Memory B cell (primary cell): ENCODE measurements at places on chromosomes 6 and 20.

GRCh38 chr6:87794922-87795885 is 93.2 kb upstream of the AKIRIN2 start:
- H3K4me3 ChIP-seq = peak overlapping the region; percentile 39
- H3K36me3 ChIP-seq = no peaks in the 10 kb centered on the region
- H3K27me3 ChIP-seq = no peaks in the 10 kb centered on the region
- DNase-seq = no peak
- H3K27ac ChIP-seq = no peak overlapping the region

- DNase-seq = no peak
- H3K4me1 ChIP-seq = peaks cover 19% of the 10 kb centered on the region
- no peak overlapping the region for H3K4me3 ChIP-seq
- H3K36me3 ChIP-seq = peaks cover 32% of the 10 kb centered on the region
These were observed 9.5 kb downstream of the TNFAIP3 start for GRCh38 chr6:137876547-137876946.

DNA sequence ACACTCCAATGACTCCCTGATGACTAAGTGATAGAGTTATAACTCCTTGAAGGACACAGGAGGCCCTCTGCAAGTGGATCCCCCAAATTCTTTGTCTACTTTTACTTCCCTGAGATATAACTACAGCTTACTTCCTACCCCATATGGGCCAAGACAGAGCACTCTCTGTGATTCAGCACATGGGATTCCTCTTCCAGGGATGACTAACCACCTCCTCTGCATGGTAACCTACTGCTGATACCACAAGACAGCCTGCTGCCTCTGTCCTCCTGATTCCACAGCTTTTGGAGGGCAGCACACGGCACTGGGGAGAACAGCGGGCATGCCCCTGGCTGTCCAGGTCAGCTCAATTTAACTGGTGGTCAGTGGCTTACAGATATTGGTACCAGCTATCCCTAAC is 675.7 kb upstream of the AGPAT4 start:
- DNase-seq = no peak
- H3K27ac ChIP-seq = no peak overlapping the region
- no peak overlapping the region for H3K4me3 ChIP-seq
- H3K4me1 ChIP-seq = no peaks in the 10 kb centered on the region
- H3K36me3 ChIP-seq = peaks cover 4% of the 10 kb centered on the region
- no peaks in the 10 kb centered on the region for H3K27me3 ChIP-seq

DNA sequence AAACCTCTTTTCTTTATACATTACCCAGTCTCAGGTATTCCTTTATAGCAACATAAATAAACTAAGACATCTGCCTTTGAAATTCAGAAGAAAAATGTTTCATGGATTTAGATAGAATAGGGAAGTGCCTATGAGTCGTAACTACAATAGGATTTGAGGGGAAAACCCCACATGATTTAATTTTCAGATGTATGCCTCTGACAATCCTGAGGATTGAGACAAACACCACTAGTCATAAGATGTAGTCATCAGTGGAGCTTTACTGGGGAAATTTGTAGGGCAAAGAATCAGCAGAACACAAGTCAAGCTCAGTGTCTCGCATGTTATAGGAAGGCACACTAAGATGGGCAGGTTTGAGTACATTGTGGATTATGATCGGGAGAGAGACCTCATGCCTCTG is 566.4 kb downstream of the BMP2 start:
- H3K27ac ChIP-seq = no peak overlapping the region
- no peak overlapping the region for H3K4me3 ChIP-seq
- no peaks in the 10 kb centered on the region for H3K27me3 ChIP-seq
- DNase-seq = no peak

DNA sequence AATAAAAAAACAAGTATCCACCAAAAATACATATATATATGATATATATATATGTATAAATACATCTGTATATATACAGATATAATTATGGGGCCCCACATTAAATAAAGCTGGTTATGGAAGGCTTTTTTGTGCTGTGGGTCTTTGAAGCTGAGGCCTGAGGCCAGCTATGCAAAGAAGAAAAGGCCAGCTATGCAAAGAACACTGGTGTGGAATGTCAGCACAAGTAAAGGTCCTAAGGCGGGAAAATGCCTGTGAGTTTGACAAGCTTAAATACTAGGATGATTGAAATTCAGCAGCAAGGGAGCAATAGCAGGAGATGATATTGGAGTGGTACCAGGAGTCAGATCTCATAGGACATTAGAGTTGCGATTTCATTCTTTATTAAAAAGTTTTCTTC is 25.2 kb downstream of the ADGRF1 start:
- DNase-seq = no peak
- no peak overlapping the region for H3K27ac ChIP-seq
- H3K36me3 ChIP-seq = peaks cover 2% of the 10 kb centered on the region
- peaks cover 5% of the 10 kb centered on the region for H3K27me3 ChIP-seq
- H3K4me1 ChIP-seq = no peaks in the 10 kb centered on the region

- peaks cover under 1% of the 10 kb centered on the region for H3K27me3 ChIP-seq
- H3K27ac ChIP-seq = peak overlapping the region; percentile 78
- H3K4me3 ChIP-seq = no peak overlapping the region
These were observed 77.0 kb downstream of the ATXN1 start for GRCh38 chr6:16684195-16684689.

GRCh38 chr20:33657704-33658095 is 4.4 kb upstream of the C20orf144 start:
- no peak overlapping the region for H3K4me3 ChIP-seq
- no peak overlapping the region for H3K27ac ChIP-seq
- H3K27me3 ChIP-seq = no peaks in the 10 kb centered on the region
- no peak for DNase-seq
- peaks cover 10% of the 10 kb centered on the region for H3K4me1 ChIP-seq

DNA sequence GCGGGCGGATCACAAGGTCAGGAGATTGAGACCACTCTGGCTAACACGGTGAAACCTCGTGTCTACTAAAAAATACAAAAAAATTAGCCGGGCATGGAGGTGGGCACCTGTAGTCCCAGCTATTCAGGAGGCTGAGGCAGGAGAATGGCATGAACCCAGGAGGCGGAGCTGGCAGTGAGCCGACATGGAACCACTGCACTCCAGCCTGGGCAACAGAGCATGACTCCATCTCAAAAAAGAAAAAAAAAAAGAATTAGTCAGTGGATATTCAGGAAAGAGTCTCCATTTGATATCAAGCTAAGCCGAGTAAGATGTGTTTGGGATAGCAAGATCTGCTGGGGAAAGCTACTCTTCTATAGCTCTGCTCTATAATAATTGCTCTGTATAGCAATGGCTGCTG is 41.0 kb downstream of the MOCS1 start:
- DNase-seq = no peak
- H3K27me3 ChIP-seq = no peaks in the 10 kb centered on the region

GRCh38 chr6:150142670-150143515 is at the start of gene PPP1R14C:
TSS of gene PPP1R14C (plus strand) at chr6:150143044. CDS start at chr6:150143193, 149 bp downstream.
- H3K4me3 ChIP-seq = peak within 1 kb of the TSS; percentile 78
- peaks cover 12% of the 10 kb centered on the region for H3K27me3 ChIP-seq
- H3K27ac ChIP-seq = no peak within 1 kb of the TSS

DNA sequence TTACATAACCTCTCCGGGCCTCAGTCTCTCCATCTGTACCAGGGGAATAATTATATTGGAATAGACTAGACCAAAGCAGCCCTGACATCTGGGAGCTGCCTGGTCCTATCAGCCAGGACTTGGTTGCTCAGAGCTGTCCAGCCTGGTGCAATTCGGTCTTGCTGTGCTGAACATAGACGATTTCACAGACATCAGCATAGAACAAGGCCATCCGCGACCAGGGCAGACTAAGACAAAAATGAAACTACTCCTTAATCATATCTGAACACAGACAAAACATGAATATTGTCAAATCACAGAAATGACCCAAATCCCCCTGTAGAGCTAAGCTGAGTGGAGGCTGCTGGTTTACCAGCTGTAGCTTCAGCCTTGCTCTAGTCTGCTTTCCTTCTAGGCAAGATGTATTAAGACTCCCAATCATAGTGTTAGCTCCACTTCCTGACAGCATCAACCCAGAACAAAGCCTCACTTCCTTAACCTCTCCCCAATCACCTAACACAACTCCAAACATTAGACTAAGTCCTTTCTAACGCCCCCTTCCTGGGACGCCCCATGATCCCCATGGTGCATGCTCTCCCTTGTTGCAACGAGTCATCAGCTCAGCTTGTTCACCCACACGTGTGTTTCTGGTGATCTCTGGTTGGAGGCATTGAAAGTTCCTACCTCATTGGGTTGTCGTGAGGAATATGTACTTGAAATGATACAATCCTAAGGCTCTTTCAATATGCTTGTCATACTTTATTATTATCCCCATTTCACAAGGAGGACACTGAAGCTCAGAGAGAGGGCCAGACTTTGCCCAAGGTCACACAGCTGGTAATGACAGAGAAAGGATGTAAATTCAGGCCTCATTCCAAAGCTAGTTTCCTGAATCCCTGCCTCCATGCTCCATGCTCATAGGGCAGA is 3.5 kb upstream of the MAPK13 start:
- H3K27ac ChIP-seq = no peak overlapping the region
- H3K36me3 ChIP-seq = no peaks in the 10 kb centered on the region
- no peak overlapping the region for H3K4me3 ChIP-seq
- H3K27me3 ChIP-seq = no peaks in the 10 kb centered on the region

GRCh38 chr20:10501402-10501801 is 66.3 kb downstream of the SLX4IP start:
- H3K4me3 ChIP-seq = no peak overlapping the region
- H3K36me3 ChIP-seq = peaks cover 8% of the 10 kb centered on the region
- H3K27me3 ChIP-seq = no peaks in the 10 kb centered on the region
- no peak overlapping the region for H3K27ac ChIP-seq
- no peak for DNase-seq

GRCh38 chr6:26029857-26030653 is 57.2 kb upstream of the HFE start:
- peaks cover 14% of the 10 kb centered on the region for H3K4me1 ChIP-seq
- H3K4me3 ChIP-seq = no peak overlapping the region
- no peaks in the 10 kb centered on the region for H3K36me3 ChIP-seq

DNA sequence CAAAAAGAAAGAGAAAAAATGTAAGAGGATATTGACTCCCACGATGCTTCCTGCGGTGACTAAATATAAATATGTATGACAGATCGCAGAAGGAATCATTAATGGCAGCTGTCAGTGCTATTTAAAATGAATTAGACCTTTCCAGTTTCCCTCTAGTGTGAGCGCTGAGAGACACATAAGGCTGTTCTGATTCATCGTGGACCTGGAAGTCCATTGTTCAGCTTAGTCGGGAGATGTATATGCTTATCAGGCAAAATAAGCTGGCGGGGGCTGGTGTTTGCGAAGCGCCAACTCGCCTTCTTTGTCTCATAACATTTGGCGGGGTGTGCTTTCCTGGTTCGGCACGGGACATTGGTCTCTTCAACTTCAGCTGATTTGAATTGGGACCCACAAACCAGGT is 95.4 kb downstream of the CDH4 start:
- no peaks in the 10 kb centered on the region for H3K36me3 ChIP-seq
- no peak for DNase-seq
- no peaks in the 10 kb centered on the region for H3K4me1 ChIP-seq

GRCh38 chr20:34573541-34574300 is 15.2 kb downstream of the MAP1LC3A start:
- H3K4me3 ChIP-seq = no peak overlapping the region
- H3K27me3 ChIP-seq = no peaks in the 10 kb centered on the region
- no peak for DNase-seq
- H3K27ac ChIP-seq = no peak overlapping the region

GRCh38 chr20:56955680-56956079 is 310.8 kb downstream of the BMP7 start:
- no peaks in the 10 kb centered on the region for H3K4me1 ChIP-seq
- no peak for DNase-seq
- peaks cover 6% of the 10 kb centered on the region for H3K27me3 ChIP-seq
- H3K27ac ChIP-seq = no peak overlapping the region
- H3K4me3 ChIP-seq = no peak overlapping the region
- no peaks in the 10 kb centered on the region for H3K36me3 ChIP-seq

DNA sequence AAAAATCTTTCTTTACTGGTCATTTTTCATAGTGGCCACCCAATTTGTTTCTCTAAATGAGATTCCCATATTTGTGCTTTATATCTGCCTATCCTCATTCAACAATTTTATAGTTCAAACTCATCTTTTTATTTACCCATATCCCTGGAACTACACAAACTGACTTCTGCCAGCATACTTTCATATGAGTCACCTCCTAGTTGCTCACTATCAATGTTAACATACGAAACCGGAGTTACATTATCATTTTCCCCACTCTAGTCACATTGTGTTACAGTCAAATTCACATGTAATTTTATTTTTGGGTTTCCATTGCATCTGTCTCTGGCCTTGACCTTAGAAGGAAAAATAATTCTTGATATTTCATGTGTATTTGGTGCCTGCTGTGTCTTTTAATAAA is 499.4 kb downstream of the MAFB start:
- no peak overlapping the region for H3K27ac ChIP-seq
- H3K4me3 ChIP-seq = no peak overlapping the region
- H3K4me1 ChIP-seq = no peaks in the 10 kb centered on the region

GRCh38 chr6:54935739-54936138 is 89.2 kb downstream of the FAM83B start:
- no peak overlapping the region for H3K4me3 ChIP-seq
- H3K27me3 ChIP-seq = no peaks in the 10 kb centered on the region
- H3K4me1 ChIP-seq = no peaks in the 10 kb centered on the region
- DNase-seq = no peak
- H3K36me3 ChIP-seq = no peaks in the 10 kb centered on the region
- H3K27ac ChIP-seq = no peak overlapping the region

- H3K36me3 ChIP-seq = no peaks in the 10 kb centered on the region
- H3K27me3 ChIP-seq = no peaks in the 10 kb centered on the region
- H3K4me1 ChIP-seq = no peaks in the 10 kb centered on the region
- DNase-seq = no peak
- no peak overlapping the region for H3K4me3 ChIP-seq
- no peak overlapping the region for H3K27ac ChIP-seq
These were observed 26.7 kb upstream of the DEFB112 start for GRCh38 chr6:50076431-50076830.

- H3K4me1 ChIP-seq = peaks cover 7% of the 10 kb centered on the region
- no peak overlapping the region for H3K4me3 ChIP-seq
- no peak overlapping the region for H3K27ac ChIP-seq
These were observed 94.1 kb downstream of the PRDM1 start for GRCh38 chr6:106180208-106180607.

- no peaks in the 10 kb centered on the region for H3K36me3 ChIP-seq
- peaks cover 2% of the 10 kb centered on the region for H3K27me3 ChIP-seq
- DNase-seq = no peak
- H3K27ac ChIP-seq = no peak overlapping the region
- no peaks in the 10 kb centered on the region for H3K4me1 ChIP-seq
These were observed 7.1 kb upstream of the LOC128125822 start for GRCh38 chr6:63565058-63565726.

- peak; percentile 44 for DNase-seq
- H3K4me3 ChIP-seq = no peak overlapping the region
- no peaks in the 10 kb centered on the region for H3K36me3 ChIP-seq
- no peak overlapping the region for H3K27ac ChIP-seq
- H3K4me1 ChIP-seq = peaks cover 4% of the 10 kb centered on the region
These were observed 43.9 kb upstream of the FAM135A start for GRCh38 chr6:70369332-70369950.

DNA sequence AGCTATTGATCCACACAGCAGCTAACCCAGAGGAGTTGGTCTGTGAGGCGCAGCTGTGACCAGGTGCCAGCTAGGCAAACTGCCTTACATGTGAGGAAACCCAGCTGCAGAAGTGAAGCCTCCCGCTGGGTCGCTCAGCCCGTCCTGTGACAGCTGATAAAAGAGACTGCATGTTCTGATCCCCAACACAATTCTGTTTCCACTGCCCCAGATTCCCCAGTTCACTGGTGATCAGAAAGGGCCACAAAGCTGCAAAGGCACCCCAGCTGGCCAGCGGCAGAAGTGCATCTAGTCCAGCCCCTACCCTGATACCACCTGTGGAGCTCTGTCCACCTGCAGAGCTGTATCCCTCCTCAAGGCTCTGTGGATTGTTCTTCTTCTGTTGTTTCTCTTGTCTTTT is 64.5 kb downstream of the CTNNBL1 start:
- H3K4me1 ChIP-seq = peaks cover 20% of the 10 kb centered on the region
- no peaks in the 10 kb centered on the region for H3K27me3 ChIP-seq
- no peak for DNase-seq
- H3K27ac ChIP-seq = peak overlapping the region; percentile 52
- peaks cover 31% of the 10 kb centered on the region for H3K36me3 ChIP-seq
- H3K4me3 ChIP-seq = no peak overlapping the region
